WTC11 (cell line): ENCODE measurements at places on chromosomes 11 and 22. TPM values are rescaled to one million over a fixed set of nuclear protein-coding genes. Genes with fewer than 3 reads are reported as not detected.

Gene C11orf87
- 0.20 to 0.25 TPM (median 0.23 TPM) in 3 replicates for total RNA-seq

Gene CBX6
- total RNA-seq, result 21.5 to 27.0 TPM (median 23.8 TPM) in 3 replicates

Gene ROBO4
- 0.07 to 0.13 TPM (median 0.09 TPM) in 3 replicates for total RNA-seq

Gene PDE2A
- total RNA-seq, result 3.7 to 5.0 TPM (median 4.9 TPM) in 3 replicates

Gene IL18
- total RNA-seq, result 0.74 to 0.82 TPM (median 0.82 TPM) in 3 replicates

Gene RSF1
- 71.3 to 79.8 TPM (median 72.8 TPM) in 3 replicates for total RNA-seq

Gene MS4A3
- total RNA-seq, result not detected in 3 replicates

Gene PYGM
- 6.6 to 8.7 TPM (median 8.2 TPM) in 3 replicates for total RNA-seq

Gene TMEM258
- 175 to 192 TPM (median 190 TPM) in 3 replicates for total RNA-seq

Gene TNKS1BP1
- 109 to 127 TPM (median 125 TPM) in 3 replicates for total RNA-seq

Gene PATE2
- total RNA-seq, result not detected in 3 replicates

Gene SLC17A6
- total RNA-seq, result 0.11 to 0.24 TPM (median 0.14 TPM) in 3 replicates

Gene SMDT1
- total RNA-seq, result 39.9 to 50.6 TPM (median 49.6 TPM) in 3 replicates

DNA sequence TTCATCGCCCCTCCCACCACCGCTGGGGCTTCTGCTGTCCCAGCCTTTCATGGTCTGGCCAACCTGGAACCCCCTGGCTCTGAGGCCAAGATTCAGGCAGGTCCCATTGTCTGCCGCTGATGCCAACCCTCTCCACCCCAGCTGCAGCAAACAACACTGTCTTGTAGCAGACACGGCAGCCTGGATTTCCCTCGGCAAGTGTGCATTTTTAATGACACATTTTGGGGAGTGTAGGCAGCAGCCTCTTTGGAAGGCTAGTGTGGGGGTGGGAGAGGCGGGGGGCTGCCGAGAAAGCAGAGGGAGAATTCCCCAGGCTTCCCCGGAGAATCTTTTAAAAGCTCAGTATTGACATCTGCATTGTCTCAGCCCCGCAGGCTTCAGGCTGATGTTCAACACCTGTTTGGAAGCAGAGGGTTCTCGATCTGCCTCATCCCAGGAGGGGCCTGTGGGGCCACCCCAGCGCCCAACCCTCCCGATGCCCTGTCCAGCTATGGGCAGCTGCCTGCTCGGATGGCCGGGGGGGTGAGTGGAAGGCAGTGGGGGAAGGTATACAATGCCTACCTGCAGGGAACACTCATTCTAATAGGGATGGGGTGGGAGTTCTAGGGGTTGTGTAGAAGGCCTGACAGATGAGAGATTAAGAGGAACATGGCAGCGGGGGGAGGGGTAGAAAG lies 41.5 kb downstream of the NECTIN1 start:
- DNase-seq, result no peak

- no peak for DNase-seq
Measured at GRCh38 chr11:69425895-69426544, 55.4 kb upstream of the LINC01488 start.

GRCh38 chr22:40718250-40719204 lies 39.2 kb downstream of the MCHR1 start:
- DNase-seq, result no peak

DNA sequence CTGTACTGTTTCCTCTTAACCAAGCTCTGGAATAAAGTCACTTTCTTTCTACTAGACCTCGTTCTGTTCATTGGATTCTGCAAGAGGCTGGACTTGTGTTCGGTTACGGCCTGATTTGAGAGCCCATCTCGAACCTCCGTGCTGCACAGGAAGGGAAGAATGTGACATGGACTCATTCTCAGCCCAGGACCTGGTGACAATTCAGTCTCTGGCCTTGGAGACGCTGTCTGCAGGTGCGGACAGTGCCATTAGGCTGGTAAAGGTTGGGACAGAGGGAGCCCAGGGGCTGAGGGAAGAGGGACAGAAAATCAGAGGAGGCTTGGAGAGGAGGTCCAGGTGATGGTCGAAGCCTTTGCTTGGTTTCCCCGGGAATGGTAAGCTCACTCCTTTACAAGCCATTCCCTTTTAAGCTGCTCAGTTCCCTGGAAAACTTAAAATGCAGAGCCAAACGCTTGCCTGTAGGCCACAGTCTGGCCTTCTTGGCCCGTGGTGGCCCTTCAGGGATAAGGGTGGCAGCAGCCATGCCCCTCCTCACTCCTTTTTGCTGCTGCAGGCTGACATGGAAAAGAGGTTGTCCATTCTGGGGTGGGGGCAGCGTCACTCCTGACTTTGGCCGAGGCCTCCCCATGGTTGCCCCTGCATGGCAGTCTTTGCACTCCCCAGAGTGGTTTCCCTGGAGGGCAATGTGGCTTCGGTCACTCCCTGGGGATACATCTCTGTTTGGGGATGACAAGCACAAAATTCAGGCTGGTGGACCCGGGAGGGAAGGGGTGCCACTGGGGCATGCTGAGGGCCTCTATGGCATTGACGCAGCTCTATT lies 52.3 kb downstream of the SHISAL1 start:
- peak; percentile 6 for DNase-seq

DNA sequence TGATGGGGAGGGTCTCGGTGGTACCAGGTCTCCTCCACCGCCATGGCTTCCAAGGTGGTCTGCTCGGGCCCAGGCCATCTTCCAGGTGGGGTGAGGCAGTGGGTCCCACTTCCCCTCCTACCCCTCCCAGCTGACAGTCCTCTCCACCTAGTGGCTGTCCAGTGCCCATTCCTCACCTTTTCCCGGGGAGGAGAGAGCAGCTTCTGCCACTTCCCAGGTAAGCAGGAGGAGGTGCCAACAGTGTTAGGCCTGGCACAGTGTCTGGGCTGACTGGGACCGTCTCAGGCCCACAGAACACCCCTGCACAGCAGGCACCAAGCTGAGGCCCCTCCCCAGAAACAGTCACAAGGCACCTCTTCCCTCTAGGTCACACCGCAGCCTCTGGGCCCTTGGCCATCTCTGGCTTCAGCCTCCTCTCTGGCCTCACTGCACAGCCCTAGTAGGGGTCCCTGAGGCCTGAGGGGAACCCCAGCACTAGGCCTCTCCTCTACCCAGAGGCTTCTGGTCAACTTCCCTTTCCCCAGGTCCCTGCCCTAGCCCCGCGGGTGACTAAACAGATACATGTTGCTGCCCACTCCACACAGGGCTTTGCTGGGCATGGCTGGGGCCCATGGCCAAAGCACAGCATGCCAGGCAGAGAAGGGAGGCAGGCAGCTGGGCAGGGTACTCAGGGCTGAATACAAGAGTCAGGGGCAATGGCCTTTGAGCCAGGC lies 2.3 kb upstream of the ANKRD13D start:
- no peak for DNase-seq

GRCh38 chr11:66992041-66992440 lies 16.9 kb downstream of the C11orf86 start:
- no peak for DNase-seq

DNA sequence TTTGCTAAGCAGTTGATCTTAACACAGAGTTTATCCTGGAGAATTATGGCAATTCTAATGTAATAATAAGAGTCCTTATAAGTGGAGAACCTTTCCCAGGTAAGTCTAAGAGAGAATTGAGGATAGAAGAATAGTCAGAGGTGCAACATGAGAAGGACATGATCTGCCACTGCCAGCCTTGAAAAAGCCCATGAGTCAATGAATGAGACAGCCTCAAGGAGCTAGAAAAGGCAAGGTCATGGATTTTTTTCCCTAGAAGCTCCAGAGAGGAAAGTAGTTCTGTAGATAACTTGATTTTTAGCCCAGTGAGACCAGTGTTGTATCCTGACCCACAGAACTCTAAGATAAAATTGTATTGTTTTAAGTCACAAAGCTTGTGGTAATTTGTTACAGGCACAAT lies 16.9 kb downstream of the MS4A6A start:
- DNase-seq, result no peak

GRCh38 chr22:44943701-44944324 lies 66.0 kb downstream of the PHF21B start:
- no peak for DNase-seq

DNA sequence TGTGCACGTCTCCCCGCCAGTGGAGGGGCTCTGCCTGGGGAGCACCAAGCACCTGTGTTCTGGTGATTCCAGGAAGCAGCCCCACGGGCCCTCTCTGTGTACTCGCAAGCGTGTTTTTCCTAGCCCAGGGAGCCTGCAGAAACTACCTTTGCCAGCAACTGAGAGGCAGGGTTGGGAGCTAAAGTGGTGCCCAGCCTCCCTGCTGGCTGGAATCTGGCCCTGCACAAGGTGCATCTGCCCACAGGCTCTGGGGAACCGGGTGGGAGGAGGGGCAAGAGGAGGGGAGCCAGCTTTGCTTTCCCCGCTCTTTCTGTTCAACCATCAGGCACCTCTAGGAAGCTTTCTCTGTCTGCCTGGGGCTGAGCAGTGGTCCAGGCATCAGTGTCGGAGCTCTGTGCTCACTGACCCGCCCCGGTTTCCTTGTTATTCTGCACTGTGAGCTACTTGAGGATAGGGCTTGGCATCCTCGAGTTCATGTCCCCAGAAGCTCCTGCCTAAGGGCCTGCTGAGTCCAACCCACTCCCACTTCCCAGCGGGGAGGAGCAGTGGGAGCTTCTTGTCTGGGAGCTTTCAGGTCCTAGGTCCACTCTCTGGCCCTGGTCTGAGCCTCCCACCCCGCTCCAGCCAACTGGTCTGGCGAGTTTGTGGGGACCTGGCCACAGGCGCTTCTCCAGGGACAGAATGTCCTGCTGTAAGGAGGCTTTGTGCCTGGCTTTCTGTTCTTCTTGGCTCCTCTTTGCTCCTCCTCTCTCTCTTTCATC lies 14.9 kb downstream of the DAGLA start:
- DNase-seq, result no peak

- no peak for DNase-seq
Measured at GRCh38 chr11:75389276-75389605, 10.1 kb upstream of the RPS3 start.

DNA sequence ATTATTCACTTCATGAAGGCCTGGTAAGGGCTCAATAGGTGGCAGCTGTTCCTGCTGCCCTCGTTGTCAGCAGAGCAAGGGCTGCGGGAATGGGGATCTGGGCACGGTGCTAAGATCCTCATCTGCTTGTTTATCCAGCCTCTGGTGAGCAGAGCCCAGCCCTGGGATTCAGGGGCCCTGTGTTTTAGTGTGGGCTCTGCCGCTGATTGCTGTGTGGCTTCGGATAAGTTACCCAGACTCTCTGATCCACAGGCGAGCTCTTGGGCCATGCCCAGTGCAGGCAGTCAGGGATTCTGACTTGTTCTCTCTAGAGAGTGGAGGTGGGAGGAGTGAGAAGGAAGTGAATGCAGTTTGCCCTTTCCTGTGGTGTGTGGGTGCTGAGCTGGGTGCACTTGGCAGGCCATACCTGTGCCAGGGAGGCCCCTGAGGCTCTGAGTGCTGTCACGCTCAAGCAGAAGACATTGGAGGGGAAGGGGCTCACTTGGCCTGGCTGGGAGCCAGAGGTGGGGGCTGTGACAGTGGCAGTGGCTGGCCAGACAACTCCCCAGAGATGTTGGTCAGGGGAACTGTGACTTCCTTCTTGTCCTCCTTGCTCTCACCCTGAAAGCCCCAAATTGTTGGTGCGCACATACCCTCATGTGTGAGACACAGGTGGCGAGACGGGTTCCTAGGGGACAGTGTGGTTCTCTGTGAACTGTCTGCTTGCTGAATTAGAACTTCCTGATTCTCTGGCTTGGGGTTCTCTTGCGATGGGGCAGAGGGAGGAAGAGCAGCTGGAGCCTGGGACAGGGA lies 43.7 kb downstream of the CD82 start:
- no peak for DNase-seq

DNA sequence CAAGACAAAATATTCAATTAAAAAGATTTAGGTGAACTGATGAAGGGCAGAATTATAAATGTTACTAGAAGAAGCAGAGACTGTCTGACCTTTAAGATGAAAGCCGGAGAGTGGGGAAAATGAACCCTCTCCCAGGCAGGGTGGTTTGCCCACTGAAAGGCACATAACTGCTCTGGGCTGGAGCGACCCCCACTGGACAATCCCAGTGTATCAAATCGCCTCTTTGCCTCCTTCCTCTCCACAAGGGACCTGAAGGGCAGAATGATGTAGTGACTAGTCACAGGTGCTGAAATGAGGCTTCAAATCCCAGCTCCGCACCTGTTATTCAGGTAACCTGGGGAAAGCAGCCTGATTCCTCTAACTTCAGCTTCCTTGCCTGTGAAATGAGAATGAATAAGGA lies 69.0 kb downstream of the EFCAB6 start:
- DNase-seq, result peak; percentile 73

- DNase-seq, result no peak
Measured at GRCh38 chr11:73185680-73186293, 32.3 kb upstream of the P2RY2 start.

DNA sequence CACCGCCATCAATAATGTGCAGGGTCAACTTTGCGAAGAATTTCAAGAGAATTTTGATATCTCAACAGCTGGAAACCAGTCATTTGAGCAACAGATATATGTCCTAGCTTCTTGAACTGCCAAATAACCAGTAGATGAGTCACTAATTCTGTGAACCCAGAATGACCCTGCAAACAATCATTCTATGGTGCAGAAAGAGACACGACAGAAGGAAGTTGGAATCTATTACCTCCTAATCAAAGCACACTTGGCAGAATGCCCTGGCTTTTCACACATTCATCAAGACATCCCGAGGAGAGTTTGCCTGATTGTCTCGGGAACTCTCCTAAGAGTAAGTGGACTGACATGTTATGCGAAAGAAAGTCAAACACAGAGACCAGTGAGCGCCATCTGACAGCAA lies 621.1 kb downstream of the OPCML start:
- no peak for DNase-seq

DNA sequence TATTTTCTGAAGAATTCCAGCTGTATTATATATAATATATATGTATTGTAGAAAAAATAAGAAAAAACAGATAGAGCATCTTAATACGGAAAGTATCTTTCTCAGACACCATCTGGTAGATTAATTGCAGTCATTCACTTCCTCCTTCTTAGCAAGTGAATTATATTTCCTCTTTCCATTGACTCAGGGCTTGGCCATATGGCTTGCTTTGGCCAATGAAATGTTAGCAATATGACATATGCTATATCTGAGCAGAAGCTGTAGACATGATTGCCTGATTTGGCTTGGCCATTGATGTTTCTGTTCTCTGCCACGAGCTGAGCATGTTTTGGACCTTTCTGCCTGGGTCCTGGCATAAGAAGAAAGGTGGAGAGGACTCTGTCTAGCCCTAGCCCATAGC lies 34.4 kb upstream of the ZBED5 start:
- DNase-seq, result no peak

DNA sequence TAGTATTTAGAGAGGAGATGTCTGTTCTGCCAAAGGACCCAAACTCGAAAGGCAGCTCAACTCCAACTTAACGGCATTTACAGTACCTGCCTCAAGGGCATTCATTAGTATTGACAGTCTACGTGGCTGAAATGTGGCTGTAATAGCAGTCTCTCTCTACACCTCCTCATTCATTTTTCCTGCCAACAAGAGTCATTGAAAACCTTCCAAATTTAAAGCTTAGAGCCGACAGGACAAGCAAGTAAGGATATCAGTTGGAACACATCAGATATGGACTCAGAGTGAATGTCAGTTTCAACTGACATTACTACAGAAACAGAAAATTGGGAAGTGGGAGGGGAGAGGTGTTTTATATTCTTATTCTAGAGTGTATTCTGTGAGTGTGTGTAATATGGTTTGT lies 253.1 kb downstream of the CADM1 start:
- no peak for DNase-seq
